CD4-positive, alpha-beta T cell treated with Interleukin-1 beta for 1 hour (primary cell): ENCODE measurements at places on chromosomes 7 and 10.

DNA sequence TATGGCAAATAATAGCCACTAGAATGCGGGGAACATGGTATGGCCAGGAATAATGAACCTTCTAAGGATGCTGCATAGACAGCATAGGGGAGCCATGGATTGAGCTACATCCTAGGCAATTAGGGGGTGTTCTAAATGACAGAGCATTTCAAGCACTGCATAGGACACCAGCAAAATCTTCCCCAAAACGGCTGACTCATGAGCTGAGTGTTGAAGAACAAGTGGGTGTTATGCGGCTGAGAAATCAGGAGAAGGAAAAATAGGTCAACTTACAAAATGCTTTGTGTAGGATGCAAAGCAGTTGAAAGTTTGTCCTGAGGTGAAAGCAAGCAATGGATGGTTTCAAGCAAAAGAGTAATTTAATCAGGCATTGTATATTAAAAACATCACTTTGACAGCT is 1023.5 kb upstream of the C7orf33 start:
- DNase-seq: no peak

DNA sequence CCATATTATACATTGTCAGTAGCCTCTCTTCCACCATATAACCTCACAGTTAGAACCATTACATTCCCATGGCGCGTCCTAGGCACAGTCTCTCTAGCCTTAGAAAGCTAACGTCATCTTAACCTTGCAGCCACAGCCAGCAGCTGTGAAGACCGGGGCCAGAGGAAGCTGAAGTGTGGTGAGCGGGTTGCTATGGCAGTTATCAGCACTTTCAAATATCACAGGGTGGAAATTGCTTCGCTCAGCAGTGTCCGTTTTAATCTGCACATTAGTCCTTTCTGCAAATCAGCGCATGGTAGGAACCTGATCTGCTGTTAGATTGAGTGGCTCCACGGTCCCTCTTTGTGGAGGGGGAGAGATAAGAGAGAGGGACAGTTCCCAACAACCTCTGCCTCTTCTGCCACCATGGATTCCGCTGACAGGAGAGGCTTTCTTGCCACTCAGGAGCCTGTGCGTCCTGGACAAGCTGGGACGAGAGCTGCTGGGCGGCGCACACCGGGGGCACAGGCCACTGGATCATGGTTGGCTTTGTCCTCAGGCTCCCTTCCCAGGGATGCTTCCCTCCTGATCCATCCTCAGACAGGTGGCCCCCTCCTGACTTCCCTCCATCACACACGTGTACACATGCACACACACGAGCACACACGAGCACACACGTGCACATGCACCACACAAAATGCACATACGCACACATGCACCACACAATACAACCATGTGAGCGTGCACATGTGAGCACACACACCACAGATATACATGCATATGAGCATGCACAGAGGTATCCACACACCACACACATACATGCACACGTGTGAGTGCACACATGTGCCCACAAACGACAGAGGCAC is 93.8 kb downstream of the WDR37 start:
- peak; percentile 20 for DNase-seq

DNA sequence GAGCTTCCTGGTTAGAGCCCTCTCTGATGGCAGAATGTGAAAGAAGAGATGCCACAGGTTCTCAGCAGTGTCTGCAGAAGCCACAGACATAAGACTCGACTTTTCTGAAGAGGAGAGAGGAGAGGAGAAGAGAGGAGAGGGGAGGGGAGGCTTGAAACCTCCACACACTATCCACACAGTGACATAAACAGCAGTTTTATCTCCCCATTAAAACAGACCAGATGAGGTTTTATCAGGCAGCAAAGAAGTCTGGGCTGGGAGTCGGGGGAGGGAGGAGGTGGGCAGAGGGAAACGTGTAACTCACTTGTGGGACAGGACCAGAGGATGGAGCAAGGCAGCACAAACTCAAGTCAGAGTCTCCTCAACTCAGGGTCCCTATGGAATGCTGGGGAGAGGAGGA is 76.5 kb downstream of the XPNPEP1 start:
- DNase-seq: no peak

- no peak for DNase-seq
Observed at GRCh38 chr10:117547716-117548668, 5.4 kb downstream of the EMX2 start.

- DNase-seq: no peak
Observed at GRCh38 chr10:62860946-62861345, 44.8 kb upstream of the EGR2 start.

DNA sequence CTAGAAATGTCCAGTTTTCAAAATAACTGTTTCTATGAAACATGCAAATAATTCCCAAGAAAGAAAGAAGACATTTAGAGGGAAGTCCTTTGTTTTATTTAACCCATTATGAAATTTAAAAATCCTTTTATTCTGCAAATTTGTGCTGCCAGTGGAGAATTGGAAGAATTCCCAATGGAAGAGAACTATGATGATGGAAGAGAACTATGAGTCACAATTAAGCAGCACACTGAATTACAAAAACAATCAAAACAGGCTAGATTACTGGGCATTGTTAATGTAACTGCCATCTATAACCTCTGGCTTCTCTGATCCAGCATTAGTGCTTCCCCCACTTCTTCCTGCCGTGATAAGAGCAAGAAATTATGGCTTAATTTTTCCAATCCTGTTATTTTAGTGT is 126.2 kb upstream of the FEZF1 start:
- DNase-seq: no peak

GRCh38 chr7:101216860-101217387 is 457 bp downstream of the PLOD3 start:
- no peak for DNase-seq

- DNase-seq: no peak
Observed at GRCh38 chr7:100200693-100201092, 19.1 kb upstream of the PVRIG start.
